ENCODE measurements at places on chromosomes 2 and 18.

GRCh38 chr2:41941831-41942230, 106.0 kb upstream of the PKDCC start:
- no peak for DNase-seq

- DNase-seq = no peak
These were observed 20.3 kb downstream of the TBR1 start for GRCh38 chr2:161436411-161436810.

- DNase-seq = no peak
These were observed 33.4 kb upstream of the SLC8A1 start for GRCh38 chr2:40485318-40485717.

DNA sequence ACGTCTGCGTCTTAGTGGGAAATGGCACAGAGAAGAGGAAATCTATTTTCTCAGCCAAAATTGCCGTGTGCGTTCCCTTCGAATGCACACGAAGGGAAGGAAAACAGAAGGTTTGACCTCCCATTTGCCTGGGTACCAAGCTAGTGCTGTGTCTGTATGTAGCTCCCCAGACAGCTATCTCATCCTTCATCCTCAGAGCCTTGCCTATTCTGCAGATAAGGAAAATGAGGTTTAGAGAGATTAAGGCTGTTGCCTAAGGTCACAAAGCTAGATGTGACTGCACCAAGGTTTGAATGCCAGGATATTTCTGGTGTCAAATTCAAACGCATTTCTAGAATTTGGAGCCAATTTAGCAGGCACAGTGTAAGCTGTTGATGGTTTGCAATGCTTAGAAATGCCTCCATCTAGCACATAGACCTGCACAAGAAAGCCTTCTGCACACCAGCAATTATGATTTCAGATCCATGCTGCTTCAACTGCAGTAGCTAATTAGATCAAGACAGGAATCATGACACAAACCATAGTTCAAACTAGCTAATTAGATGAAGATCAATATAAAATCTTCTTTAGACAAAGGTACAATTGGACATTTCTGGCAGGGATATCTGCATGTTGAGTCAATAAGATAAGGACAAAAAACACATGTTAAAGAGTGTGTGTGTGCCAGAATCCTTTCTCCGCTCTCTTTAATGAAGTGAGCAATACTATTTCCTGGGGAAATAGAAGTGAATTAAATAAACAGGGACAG, 115.1 kb downstream of the CMPK2 start:
- no peak for DNase-seq

DNA sequence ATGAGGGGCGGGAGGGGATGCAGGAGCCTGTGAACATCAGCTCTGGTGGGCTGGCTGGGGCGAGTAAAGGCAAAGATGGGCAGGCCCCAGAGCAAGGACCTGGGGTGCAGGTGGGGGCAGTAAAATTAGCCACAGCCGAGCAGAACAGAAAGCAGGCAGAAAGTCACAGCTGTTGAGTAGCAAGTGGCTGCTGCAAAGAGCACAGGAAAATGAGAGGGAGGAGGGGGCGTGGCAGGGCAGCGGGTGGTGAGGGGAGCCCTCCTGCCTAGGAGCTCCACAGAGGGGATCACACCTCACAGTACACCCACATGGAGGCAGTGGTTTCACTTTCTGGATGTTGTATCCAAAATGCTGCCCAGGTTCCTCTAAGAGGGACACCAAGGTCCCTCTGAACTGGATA, 79.6 kb downstream of the LBH start:
- DNase-seq = no peak

DNA sequence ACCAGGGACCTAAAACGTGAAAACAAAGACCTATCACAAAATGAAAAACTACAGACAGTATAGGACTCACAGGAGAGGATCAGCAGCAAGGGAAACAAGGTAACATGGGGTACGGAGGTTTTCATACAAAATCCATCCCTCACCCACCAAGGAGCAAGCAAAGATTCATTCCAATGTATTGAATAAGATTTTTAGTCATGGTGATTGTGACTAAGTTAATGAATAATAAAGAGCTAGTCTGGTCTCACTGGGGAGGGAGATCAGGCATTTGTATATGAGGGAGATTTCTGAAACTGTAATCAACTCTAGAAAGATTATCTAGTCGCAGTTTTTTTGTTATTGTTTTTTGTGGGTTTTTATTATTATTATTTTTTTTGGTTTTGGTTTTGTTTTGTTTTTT, 336.5 kb upstream of the MMADHC start:
- no peak for DNase-seq

- DNase-seq = no peak
These were observed 52.5 kb downstream of the CDH2 start for GRCh38 chr18:28124131-28125029.

- DNase-seq = no peak
These were observed 1.8 kb upstream of the KLHL41 start for GRCh38 chr2:169507698-169508097.

DNA sequence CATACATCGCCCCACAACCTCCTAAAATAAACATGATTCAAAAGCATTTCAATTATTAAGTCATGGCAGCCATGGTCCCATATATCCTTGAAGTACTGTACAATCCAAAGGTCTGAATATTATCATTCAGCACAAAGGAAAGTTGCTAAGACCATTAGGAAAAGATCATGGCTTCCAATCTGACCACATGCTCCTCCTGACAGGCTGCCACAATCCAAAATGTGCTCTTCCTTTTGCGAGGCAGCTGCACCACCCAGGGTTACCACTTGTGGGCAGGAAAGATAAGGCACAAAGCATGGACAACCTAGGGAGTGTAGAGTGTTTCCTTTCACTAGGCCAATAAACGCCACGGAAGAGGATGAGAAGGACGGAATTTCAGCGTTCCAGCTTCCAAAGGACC, 5.4 kb downstream of the BOLA3 start:
- DNase-seq = no peak

DNA sequence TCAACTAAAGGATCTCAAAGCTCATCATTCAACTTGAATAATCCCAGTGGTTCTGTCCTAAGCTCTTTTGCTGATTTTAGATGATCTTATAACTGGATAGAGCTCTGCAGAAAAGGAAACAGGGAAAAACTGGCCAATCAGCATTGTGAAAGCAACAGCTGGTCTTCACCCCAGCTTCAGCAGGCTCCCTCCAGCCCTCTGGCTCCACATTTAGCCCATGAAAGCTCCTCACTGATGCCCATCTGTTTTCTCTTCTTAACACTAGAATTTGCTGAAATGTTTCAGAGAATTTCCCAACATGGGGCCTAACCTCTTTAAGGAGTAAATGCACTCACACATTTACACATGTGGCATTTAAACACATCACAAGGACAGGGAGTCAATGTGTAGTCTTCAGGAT, 223.3 kb downstream of the CNTNAP5 start:
- no peak for DNase-seq

DNA sequence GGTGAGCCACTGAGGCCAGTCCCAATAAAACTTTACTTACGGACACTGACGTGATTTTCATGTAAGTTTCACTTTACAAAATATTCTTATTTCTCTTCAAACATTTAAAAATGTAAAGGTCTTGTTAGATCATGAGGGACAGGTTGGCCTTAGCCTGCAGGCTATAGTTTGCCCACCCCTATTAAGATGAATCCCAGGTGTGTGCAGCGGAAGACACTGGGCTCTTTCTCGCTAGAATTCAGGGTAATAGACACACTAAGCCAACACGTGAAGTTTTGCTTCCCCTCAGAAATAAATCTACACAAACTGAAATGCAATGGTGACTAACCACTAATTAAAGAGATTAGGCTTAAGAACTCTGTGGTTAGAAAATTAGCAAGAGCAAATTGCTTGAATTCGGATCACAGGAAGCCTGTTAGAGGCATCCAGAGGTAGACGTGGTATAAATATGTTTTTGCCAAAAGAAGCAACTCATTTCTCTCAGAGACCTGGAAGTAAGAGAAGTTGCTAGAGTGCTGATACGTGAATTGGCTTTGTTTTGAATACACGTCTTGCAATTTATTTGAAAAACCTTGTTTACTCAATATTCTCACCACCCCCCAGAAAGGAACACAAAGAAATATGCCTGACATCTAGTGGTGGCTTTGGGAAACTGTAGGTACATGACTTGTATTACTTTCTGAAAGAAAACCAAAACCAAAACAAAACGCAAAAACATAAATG, 151.6 kb downstream of the DTNB start:
- DNase-seq = no peak

GRCh38 chr2:159758686-159759085, 39.3 kb downstream of the CD302 start:
- DNase-seq = no peak

DNA sequence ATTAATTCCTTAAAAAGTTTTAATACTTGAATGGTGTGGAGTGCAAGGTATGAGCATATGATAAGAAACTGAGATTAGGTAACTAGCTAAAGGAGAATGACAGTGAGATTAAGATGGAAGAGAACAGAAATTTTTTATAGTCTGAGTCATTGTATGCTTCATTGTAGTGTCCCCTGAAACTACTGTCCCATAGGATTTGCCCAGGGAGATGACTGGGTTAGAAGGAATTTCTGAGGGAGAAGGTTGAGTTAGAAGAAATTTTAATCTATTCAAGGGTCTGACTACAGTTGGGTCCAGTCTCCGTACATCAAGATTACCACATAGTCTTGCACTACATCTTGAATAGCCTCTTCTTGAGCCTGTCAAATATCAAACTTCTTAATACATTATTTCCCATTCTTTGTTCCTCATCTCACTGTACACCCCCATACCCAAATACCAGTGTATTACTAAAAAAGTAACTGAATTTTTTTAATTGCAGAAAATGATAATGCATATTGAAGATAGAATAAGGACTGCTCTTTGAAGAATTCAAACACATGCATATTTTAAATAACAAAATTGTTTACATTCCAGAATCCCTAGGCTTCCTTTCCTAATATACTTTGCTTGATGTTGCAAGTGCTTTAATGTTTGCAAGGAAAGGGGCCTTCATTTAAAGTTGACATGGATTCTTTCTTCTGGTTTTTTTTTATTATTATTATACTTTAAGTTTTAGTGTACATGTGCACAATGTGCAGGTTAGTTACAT, 314.3 kb upstream of the COL3A1 start:
- no peak for DNase-seq

DNA sequence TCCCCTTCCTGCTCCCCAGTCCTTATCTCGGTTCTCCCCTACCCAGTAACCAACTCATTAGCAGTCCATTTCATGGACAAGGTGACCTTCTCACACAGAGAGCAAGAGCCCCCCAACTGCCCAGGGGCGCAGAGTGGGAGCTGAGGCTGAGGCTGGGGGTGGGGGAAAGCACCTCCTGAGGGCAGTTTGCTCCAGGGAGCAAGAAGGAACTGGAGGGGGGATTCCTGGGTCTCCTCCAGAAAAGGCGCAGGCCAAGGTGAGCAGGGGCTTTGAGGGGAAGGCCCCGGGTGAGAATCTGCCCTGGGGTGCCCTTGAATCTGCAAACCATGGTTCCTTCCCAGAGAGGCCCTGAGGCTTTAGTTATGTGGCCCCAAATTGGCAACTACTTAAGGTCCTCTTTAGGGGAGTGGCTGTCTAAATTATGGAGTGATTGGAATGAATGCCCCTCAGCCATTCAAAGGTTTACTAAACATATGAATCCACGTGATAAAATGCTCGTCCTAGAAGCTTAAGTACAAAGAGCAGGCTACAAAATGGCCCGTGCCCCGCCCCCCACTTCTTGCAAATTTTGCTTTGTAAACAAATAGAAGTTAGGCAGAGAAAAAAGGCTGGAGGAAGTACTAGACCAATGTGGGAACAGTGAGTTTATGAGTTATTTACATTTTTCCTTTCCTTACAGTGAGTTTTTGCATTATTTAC, 123.5 kb upstream of the HS6ST1 start:
- no peak for DNase-seq

DNA sequence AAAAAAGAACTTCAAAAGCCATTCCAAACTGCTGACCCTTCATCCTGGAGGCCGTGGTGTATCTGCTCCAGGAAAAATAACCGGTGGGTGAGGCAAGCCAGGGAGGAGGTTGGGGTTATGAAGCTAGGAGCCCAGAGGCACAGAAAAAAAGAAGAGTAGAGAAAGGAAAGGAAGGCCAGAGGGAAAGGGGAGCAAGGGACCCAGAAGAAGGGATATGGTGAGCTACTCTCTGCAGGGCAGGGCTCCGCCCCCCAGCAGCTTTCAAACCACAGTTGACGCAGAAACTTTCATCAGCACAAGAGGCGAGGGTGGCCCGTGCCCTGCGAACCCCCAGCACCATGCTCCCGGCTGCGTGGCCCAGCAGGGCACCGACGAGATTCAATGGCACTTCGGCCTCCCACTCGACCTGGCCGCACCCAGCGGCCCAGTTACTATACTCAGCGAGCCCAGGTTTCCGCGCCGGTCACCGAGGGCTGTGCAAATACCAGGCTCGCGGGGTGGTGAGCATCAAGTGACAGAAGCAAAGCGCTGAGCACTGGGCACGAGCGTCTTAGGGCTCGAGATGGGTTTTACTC, 665 bp downstream of the MCM6 start:
- DNase-seq = peak; percentile 55

Measured in activated naive CD4-positive, alpha-beta T cell (primary cell).